ENCODE measurements at places on chromosomes 16 and 17.

GRCh38 chr17:35542990-35543389, 5.5 kb upstream of the SLFN12L start:
- no peak for DNase-seq

DNA sequence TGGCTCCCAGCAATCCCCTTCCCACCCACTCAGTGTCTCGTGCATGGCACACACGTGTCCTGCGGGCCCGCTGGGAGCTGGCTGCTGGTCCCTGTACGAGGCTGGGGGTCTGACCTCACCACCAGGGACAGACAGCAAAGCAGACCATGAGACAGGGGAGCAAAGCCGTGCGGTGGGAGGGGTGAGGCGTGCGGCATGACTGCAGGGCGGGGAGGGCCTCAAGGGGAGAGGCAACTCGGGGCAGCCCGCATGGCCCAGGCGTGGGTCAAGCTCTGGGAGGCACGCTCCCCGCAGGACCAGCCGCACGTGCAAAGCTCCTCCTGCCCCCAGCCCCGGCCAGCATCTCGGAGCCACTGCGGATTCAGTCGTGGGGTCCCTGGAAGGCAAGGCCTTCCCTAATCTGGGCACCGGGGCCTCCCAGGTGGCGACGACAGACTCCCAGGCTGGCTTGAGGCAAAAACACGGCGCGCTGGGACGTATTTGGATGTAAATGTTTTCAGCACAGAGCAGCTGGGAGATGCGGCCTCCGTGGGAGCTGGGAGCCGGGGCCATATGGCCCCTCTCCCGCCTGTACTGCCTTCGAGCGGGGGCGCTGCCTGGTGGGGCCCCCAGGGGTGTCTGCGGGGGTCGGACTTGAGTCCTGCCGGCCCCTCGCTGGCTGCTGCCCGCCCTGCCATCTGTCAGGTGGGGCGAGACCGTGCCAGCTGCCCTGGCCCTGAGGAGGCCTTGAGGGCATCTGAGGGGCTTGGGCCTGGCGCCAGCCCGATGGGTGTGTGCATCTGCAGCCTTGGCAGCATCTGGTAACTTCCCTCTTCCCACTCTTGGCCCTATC, 12.2 kb upstream of the CBFA2T3 start:
- no peak for DNase-seq

- DNase-seq = no peak
Observed at GRCh38 chr17:37191219-37191618, 184.6 kb upstream of the C17orf78 start.

DNA sequence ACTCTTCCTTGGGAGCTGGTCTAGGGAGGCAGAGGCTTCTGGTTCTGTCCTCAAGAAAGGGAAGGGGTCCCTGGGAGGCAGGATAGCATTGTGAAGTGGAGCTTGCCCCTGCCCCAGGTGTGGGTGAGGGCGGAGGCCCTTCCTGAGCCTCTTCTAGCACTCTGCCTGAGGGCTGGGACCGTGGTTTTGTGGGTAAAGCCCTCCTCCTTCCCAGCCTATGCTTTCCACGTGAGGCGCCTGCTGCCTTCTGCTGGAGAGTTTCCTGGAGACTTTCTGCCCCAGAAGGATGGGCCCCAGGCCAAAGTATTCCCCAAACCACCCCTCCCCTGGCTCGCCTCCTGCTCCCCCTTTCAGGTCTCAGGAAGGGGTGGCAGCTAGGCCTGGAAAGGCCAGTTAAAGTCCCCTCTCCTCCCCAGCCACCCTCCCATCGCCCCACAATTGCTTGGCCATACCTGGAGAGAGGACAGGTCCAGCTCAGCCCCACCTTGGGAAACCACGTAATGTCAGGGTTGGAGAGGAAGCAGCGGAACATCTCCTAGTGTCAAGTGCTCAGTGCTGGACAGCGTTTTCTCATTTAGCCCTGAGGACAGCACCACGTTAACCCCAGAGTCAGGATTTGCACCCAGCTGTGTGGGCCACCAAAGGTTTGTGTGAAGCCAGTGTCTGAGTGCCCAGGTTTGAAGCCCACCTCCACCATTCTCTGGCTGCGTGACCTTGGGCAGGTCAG, 5.6 kb downstream of the SBK1 start:
- no peak for DNase-seq

GRCh38 chr16:11554053-11554452, 32.7 kb downstream of the LITAF start:
- DNase-seq = no peak
